ENCODE measurements at places on chromosomes 1 and 21.

- DNase-seq = no peak
Observed at GRCh38 chr1:47411436-47411835, 4.6 kb upstream of the FOXE3 start.

- no peak for DNase-seq
Observed at GRCh38 chr1:59730302-59730701, 84.4 kb upstream of the HOOK1 start.

DNA sequence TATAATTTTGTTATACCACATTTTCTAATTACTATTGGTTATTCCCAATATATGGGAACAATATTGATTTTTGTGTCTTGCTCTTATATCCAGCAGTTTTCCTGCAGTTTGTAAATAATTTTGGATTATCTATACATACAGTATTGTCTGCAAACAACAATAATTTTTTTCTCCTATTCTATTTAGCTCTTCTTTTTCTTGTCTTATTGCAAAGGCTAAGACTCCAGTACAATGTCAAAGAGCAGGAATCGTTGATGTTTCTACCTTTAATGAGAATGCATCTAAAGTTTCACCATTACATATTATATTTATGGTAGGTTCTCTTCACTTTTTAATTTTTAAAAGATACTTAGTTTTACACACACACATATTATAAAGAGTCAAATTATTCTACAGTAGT, 4.1 kb upstream of the AVPR1B start:
- DNase-seq = no peak

DNA sequence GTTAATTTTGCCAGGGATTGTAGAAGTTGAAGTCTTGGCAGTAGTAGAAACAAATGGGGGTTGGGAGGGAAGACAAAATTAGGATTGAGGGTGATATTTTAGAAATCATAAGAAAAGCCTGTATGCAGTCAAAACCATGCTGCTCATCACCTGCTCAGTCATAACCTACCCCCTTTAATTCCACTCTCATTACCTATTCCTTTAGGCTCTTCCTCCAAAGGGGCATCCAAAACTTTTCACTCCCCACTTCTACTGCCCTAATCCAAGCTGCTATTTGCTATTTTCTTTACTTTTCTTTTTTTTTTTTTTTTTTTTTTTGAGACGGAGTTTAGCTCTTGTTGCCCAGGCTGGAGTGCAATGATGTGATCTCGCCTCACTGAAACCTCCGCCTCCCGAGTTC, 11.5 kb downstream of the H3-3A start:
- DNase-seq = no peak

GRCh38 chr1:119372503-119373086, 4.0 kb downstream of the HAO2 start:
- DNase-seq = no peak

DNA sequence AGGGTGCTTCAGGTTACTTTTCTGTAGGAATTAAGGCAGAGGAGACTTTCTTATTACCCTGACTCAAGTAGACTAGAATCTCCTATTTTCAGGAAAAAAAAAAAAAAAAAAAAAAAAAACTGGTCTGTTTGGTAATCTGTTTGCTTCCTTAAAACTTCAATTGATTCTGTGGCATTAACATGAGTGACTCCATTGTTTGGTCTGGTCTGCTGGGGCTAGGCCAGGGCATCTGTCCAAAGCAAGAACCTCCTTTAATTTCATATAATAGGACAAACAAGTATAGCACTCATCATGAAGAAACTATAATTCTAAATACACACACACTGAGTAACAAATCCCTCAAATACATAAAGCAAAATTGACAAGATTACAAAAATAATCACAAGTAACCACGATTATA, 32.9 kb upstream of the LRRC7 start:
- no peak for DNase-seq

- DNase-seq = peak; percentile 51
Observed at GRCh38 chr1:22915816-22916470, 56.7 kb downstream of the LACTBL1 start.

- no peak for DNase-seq
Observed at GRCh38 chr1:155322571-155322952, 1.9 kb downstream of the RUSC1 start.

DNA sequence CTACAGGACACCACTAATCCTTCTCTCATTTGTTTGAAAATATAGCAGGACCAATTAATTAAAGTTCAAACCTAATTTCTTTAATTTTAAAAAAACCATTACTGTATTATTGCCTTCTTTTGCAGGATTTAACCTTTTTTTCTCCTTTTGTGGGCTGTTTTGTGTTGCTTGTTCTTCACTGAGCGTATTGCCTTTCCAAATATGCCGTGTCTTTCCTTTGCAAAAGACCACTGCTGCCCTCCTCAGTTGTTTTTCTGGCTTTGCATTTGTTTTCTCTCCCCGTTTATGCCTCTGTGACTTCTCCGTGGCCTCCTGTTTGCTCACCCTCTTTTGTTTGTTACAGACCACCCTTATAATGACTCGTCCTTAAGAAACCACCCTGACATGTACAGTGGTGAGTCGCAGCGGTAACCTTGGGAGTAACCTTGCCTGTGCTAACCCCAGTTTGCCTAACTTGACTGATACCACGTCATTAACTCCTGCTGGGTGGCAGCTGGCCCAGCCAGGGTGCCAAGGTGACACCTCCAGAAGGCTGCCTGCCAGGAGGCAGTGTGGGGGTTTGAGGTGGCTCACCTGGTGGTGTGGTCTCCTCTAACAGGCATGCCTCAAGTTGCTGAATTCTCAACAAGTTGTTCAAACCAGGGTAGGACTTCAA, 81.1 kb upstream of the CNTN2 start:
- DNase-seq = no peak

DNA sequence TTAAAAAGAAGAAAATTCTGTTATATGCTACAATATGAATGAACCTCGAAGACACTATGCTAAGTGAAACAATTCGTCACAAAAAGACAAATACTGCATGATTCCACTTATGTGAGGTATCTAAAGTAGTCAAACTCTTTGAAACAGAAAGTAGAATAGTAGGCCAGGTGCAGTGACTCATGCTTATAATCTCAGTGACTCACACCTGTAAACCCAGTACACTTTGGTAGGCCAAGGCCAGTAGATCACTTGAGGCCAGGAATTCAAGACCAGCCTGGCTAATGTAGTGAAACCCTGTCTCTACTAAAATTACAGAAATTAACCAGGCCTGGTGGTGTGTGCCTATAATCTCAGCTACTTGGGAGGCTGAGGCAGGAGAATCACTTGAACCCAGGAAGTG, 25.7 kb downstream of the EPHA10 start:
- no peak for DNase-seq

GRCh38 chr1:107935396-107936064, 29.4 kb downstream of the VAV3 start:
- no peak for DNase-seq

GRCh38 chr1:231039161-231040018, 664 bp downstream of the FAM89A start:
- DNase-seq = no peak

- no peak for DNase-seq
Observed at GRCh38 chr1:234863551-234863971, 253.6 kb upstream of the IRF2BP2 start.

DNA sequence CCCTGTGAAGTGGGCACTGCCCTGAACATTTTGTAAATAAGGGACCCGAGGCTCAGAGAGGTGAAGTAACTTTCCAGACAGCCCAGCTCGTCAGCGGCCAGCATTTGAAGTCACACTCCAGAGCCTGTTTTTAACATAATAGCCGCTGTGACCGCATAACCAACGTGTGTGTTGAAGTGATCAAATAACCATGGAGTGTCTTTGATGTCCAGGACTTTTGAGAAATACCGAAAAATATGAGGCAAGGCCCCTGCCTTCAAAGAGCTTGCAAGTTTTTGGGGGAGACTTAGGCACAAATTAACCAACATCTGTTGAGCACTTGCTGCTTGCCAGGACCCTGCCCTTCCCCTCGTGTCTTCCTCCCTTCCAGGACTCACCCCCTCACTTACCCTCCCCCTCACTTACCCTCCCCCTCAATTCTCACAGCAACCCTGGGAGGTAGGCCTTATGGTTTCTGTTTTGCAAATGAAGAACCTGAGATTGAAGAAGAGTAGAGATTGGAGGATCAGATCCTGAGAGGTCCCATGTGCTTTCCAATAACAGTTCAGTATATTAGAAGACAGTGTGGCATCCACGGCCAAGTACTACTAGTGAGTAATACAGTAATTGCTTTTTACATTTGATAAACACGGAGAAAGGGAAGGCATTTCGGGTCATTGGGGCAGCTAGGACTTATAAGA, 1.3 kb upstream of the SLC16A1 start:
- no peak for DNase-seq

- DNase-seq = no peak
Observed at GRCh38 chr1:52111492-52111891, 30.4 kb upstream of the ZFYVE9 start.

DNA sequence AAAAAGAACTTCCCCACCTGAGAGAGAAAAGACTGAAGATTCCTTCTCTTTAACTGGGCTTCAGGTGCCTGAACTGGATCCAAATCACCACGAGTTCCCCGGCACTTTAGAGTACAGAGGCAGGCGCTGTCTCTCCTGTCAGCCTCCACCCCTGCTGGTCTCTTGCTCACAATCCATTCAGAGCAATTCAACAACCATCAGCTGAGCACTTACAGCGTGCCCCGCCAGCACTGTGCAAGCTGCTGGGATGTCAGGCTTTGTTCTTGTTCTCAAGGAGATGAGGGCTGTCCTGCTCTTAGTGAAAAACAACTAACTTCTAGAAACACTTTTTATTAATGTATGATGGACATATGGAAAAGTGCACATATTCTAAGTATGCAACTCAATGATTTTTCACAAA, 68.7 kb upstream of the VAMP3 start:
- DNase-seq = peak; percentile 25

- no peak for DNase-seq
Observed at GRCh38 chr1:5829414-5829813, 162.8 kb downstream of the NPHP4 start.

DNA sequence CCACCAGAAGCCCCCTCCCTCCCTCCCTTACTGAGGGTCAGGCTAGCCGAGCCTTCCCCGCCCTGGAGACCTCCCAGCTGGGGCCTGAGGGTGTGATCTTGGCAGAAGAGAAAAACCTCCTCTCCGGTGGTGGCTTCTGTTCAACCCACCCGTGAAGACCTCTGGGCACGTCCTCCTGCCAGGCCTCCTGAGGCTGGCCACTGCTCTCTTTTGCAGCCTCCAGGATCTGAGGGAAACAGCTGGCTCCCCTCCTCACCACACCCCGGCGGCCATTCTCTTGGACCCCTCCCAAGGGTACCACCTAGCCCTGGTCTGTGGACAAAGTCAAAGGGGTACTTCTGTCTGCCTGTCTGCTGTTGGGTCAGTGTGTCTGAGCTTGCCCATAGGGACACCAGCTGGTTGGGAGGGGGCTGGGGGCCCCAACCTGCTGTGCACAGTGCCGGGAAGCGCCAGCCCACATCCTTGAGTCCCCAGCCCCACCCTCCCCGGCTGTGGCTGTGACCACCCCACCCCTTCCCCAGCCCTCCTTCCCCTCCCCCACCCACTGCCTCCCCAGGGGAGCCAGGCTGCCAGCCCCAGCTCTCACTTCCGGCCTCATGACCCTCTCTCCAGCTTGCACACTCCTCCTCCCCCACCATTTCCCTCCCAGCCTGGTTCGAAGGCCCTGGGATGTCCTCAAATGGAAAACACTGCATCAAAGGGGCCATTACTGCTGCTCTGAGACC, 48.1 kb downstream of the AHDC1 start:
- no peak for DNase-seq

DNA sequence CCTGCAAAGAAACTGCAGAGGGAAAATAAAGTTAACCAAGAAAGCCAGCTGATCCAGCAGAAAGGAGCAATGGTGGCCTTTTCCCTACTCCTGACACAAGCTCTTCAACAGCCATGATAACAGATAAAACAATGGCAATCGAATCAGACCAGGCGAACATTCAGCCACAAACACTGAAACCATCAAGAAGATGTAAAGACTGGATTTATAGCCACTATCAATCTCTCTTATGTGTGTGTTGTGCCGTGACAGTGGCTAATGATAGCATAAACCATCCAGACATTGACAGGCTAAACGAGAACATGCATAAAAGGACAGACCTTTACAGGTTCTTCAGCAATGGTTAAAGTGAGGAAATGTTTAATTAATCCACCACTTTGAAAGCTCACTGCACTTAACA, 78.1 kb upstream of the RAB4A start:
- DNase-seq = no peak

GRCh38 chr1:111769517-111770146, 13.9 kb downstream of the DDX20 start:
- peak; percentile 9 for DNase-seq

- no peak for DNase-seq
Observed at GRCh38 chr1:100387209-100387608, 34.9 kb downstream of the CDC14A start.

DNA sequence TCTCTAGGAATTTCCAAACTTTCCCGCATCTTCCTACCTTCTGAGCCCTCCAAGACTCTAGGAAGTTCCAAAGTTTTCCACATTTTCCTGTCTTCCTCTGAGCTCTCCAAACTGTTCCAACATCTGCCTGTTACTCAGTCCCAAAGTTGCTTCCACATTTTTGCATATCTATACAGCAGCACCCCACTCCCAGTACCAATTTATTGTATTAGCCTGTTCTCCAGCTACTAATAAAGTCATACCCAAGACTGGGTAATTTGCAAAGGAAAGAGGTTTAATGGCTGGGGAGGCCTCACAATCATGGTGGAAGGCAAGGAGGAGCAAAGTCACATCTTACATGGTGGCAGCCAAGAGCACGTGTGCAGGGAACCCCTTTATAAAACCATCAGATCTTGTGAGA, 82.9 kb upstream of the DSCAM start:
- no peak for DNase-seq

- DNase-seq = no peak
Observed at GRCh38 chr1:196779093-196779492, 4.5 kb downstream of the CFHR3 start.

- no peak for DNase-seq
Observed at GRCh38 chr21:35905096-35905962, 155.0 kb downstream of the SETD4 start.

GRCh38 chr1:187685333-187685732, 856.6 kb downstream of the PLA2G4A start:
- no peak for DNase-seq

DNA sequence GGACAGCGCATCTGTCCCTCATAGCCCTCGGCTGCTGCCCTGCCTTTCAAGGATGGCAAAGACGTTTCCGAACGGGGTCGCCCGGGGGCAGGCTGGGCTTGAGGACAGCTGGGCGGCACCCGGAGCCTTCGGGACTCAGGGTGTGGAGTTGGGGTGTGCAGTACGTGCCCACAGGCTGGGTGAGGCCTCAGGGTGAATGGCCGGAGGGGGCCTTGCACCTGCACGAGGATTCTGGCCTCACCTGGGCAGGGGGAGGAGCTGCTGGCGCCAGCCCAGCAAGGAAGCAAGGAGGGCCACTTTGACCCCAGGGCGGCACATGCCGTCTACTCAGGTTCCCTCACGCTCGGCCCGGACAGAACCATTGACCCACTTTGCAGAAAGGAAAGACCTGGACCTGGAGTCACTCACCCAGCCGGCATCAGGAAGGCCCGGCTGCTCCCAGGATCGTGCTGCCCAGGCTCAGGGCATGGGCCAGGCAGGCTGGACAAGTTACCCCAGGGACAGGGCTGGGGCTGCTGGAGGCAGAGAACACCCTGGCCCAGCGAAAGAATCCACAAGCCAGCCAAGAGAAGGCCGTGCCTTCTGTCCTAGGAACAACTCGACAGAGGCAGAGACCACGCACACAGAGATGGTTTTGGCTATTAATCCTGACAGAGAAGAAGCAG, 65.1 kb upstream of the TTC34 start:
- DNase-seq = no peak

- DNase-seq = no peak
Observed at GRCh38 chr1:20211511-20211931, 25.2 kb upstream of the PLA2G2C start.

GRCh38 chr21:36147911-36148310, 8.7 kb upstream of the DOP1B start:
- no peak for DNase-seq
